Cerebellar cortex (tissue), 1 donor: ENCODE measurements at places on chromosomes 1 and 21.

DNA sequence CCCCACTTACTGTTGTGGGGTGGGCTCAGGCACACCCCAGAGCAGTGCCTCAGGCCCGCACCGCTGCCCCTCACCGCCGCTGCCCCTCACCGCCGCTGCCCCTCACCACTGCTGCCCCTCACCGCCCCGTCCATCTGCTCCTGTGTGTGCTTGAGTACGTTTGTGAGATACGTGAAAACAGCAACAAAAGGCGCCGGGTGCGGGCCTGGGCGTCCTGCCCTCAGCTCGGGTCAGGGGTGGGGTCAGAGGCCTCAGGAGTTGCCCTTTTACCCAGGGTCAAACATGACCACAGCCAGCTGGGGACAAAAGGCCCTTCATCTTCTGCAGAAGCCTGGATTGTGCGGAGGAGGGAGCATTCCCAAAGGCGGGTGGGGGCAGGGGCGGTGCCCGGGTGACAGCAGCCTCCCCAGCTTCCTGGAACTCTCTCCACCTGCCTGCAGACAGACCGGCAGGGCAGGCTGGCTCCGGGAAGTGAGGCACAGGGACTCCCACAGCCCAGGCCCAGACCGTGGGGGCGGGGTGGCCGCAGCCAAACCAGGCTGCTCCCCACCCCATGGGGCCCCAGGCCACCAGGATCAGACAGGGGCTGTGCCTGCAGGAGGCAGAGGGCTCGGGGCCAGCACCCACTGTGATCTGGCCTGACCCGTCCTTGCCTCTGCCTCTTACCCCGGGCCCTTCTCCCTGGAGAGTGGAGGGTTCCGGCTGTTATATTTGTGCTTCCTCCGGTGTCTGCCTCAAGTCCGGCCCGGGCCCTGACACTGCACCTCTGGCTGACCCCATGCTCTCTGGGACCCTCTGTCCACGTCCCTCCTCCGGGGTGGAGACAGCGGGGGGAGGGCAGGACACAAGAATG is 2.3 kb upstream of the VWA1 start:
- no peak for DNase-seq

DNA sequence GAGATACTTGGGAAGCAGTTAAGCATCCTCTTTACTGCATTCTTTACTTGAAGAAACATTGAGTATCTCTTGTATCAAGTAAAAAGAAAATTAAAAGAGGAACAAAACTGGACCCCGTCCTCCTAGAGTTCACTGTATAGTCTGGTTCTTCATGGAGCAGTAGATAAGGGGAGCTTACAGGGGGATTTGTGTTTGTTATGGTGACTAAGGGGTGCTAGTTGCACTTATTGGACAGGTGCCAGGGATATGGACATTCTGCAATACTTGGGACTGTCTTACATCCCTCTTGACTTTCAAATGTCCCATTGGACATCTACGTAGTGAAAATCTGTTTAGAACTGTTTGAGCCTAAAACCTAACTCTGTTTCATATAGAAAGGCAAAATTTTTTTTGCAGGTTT is 67.2 kb downstream of the ALG14 start:
- DNase-seq, result no peak

DNA sequence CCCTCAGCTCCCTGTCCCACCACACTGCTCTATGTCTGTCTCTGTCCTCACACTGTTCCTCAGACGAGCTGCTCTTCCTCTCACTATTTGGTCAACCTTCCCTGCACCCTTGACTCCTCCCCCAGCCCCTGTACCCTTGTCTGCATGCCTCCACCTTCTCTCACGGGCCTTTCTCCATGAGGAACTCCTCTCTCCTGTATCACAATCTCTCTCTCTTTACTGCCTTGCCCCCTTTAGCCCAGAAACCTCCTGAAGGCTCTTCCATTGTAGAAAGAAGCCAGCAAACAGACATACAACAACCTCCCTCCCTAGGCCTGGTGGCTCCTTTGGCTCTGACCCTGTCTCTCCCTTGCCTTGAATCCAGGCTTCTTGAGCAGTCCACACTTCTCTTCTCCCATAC is 251.6 kb upstream of the CSF3R start:
- DNase-seq, result no peak

GRCh38 chr1:80640978-80641377 is 1159.8 kb upstream of the ADGRL2 start:
- DNase-seq, result no peak

DNA sequence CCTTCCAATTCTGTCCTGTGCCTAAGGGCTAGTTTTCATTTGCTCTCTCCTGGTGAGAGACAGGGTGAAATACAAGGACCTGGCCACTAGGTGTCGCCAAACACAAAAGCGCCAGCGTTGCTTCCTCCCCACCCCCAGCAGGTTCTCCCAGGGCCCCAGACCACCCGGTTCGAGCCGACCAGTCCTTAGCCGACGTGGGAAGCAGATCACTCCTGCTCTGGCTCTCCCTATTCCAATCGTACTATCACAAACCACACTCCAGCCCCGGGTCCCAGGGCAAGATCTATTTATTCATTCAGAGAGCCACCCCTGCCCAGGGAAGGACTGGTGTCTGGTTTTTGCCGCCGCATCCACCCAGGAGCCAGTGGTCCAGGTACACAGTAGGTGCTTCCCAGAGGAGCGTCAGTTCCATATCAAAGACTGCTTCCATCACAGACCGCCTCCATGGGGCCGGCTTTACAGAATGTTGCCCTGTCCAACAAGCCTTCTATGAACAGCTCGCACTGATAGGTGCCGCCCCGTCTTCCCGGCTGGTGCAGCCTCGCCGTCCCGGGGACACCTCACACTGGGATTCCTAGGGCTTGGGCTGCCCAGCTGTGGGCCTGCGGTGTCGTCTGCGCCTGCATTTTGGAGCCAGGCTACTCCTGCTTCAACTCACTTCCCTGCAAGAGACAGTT is 35.0 kb downstream of the CTNNBIP1 start:
- DNase-seq, result peak; percentile 93

DNA sequence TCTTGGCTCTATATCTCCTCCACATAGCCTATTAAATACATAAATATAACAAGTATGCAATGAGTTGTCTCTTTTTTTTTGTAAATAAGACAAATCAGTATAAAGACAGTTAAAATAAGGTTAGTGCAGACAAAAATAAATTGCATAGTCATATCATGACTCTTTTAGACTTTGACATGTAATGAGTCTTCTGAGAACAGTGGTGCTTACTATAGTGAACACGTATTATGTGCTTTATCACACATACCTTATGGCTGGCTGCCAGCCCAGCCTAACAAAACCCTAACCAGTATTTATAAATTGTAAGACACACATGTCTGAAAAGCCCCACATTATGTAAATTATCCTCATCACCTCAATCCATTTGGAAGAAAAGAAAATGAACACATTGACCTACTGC is 29.1 kb upstream of the F13B start:
- no peak for DNase-seq

DNA sequence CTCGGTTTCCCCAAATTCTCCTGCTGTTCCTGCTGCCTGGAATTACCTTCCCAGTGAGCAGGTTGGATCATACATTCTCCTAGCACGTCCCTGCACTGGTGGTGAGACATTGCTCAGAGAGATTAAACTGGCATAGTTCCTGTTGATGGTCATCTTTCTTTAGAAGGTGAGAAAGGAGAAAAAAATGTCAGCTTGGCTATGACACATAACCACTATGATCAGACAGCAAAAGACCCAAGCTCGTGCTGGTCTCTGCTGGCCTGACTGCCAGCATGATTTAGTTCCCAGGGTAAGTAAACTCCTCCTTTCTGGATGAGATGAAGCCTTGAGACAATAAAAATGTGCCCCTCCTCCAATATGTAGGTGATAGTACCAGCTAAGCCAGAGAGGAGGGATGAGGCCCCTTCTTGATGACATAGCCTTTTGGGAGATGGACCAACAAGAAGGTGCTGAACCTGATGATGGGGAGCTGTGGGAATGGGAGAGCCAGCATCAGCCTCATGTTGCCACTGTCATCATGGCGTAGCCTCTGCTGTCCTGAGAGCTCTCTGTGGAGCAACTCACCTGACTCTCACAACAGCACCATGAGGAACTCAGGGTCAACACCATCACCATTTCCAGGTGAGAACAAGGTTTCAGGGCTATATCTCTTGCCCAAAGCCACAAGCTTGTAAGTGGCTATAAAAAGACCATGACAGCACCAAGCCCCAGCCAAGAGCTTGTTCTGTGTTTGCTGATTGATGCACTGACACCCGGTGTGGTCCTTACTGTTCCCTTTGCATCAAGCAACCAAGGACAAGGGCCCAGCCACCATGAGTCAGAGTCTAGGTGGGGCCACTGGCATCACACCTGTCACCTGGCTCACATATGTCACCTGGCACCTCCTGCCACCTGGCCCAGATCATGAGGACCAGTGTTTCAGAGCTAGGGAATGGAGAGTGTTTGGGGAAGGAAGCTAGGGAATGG is 200.0 kb downstream of the MATN1 start:
- no peak for DNase-seq

DNA sequence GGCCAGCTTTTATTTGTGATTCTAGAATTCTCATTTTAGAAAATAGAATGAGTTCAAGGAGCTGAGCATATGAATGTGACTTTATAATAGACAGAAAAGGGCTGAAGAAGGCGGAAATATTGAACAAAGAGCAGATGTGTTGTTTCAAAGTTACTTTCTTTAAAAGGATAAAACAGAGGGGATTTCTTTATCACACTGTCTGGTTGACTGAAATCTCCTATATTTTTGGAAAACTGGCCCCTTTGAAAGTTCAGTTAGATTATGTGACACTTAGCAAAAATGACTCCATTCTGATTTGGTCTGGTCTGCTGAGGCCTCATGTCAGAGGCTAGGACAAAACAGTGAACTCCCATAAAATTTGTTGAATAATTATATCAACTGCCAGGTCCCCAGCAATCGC is 46.4 kb upstream of the DNAH14 start:
- DNase-seq, result no peak

GRCh38 chr1:87584586-87584985 is 255.9 kb downstream of the LMO4 start:
- DNase-seq, result no peak

DNA sequence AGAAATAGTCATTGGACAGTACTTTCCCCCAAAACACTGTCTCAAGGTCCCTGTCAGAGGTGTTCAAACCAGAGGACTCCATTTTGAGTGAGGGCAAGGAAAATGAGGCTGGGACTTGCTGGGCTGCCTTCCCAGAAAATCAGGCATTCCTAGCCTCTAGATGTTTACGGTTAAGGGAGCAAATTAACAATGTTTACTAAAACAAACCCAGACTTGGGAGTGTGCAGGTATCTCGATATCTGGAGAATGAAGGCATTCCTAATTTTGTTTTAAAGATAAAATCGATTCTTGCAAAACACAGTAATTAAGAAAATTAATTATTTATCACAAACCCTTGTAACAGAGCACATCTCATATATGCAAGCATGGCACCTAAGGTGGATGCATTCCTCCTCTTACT is 48.9 kb upstream of the CITED4 start:
- DNase-seq, result no peak

DNA sequence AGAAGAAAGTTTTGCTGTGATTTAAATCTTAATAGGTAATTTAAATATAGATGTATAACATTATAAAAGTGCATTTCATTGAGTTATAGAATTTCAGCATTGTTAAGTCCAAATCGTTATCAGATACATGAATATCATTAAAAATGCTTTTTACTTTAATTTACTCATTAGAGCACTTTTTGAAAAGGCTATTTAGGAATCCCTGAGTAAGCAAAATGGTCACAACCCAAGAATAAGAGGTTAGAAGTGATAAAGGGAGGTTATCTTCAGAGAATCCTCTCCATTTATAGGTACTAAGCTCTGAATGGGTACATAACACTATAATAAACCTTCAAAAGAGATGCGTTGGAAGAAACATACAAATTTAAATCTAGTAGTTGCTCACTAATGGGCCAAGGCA is 130.7 kb downstream of the SLC30A10 start:
- DNase-seq, result no peak

GRCh38 chr1:29839726-29840125 is 603.4 kb downstream of the PTPRU start:
- no peak for DNase-seq

DNA sequence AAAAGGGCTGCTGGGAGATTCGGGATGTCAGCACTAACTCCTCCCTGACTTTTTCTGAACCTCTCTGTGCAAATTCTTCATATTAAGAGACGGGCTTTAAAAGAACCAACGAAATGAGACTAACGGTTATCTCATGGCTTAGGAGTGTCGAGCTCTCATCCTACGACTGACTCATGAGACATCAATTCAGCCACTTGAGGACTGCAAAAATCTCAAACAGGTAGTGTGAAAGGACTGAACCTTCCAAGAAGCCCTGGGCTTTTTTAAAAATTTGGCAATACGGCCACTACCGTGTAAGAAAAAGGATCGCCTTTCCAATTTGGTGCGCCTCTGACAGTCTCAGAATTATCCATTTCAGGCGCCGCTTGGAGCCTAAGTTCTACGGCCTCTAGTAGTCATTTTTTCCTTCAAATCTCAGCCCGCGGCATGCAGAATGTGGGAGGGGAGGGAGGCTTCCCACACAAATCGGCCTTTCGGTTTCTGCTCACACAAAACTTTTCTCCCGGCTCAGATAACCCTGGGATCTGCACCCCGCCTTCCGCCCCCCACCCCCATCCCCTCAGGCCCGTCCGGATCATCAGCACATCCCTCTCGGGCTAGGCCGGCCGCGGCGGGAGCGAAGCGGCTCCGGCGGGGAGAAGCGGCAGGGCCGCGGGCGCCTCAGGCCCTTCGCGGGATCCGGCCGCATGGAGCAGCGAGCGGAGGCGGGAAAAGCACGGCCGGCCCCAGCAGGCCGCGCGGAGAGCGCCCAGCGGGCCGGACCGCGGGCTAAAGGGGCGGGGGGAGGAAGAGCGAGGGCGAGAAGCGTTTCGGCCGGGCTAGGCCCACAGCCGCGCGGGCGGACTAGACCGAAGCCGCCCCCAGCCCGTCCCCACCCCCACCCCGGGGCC is 618 bp downstream of the HNRNPR start:
- DNase-seq, result peak; percentile 28

DNA sequence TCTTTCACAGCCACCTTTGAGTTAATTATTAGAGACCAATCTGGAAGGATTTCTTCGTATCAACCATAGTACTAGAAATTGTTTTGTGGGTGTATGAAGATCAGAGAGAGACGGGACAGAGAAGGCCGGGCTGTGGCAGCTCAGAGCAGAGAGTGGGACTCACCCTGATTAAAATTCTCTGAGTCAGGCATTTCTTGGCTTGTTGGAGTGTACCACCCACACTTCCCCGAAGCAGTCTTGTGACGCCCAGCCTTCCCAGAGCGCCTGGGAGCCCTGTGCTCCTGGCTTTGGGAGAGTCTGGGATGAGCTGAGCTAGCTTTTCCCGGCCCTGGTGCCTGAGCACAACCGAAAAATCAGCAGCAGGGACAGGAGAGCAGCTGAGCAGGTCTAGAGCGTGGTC is 19.4 kb downstream of the PLEKHM2 start:
- peak; percentile 53 for DNase-seq
